Activated T-cell treated with anti-CD3 and anti-CD28 coated beads for 1 hour (primary cell): ENCODE measurements at places on chromosomes 5 and 9.

DNA sequence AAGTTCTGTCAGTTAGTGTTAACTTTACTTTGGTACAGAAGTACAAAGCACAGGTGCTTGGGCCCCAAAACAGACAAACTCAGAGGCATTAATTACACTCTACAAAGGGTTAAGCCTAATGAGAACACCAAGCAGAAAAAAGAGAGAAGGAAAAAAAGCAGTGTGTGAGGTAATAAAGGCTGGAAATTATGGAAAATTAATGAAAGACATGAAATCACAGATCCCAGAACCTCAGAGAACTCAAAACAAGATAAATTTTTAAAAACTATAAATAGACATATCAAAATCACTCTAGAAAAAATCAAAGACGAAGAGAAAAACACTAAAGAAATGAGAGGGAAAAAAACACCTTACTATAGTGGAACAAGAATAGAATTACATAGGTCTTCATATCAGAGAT, 354.2 kb upstream of the ADAMTS16 start:
- no peak for DNase-seq

DNA sequence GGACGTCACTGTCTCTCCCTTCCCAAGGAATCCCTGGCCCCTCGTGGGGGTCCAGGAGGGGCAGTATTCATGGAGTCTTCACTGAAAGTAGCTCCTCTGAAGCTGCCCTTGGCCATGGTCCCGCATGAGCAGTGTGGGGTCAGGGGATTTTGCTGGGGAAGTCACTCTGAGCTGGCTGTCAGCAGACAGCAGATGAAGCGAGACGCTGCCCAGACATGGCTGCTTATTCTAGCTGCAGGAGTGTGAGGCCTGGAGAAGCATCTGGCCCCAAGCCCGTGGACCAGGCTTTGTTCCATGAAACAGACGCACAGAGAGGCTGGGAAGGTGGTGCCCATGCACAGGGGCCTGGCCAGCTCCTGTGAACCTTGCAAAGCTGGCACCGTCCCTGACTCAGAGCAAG, 21.5 kb upstream of the ASS1 start:
- DNase-seq: no peak

DNA sequence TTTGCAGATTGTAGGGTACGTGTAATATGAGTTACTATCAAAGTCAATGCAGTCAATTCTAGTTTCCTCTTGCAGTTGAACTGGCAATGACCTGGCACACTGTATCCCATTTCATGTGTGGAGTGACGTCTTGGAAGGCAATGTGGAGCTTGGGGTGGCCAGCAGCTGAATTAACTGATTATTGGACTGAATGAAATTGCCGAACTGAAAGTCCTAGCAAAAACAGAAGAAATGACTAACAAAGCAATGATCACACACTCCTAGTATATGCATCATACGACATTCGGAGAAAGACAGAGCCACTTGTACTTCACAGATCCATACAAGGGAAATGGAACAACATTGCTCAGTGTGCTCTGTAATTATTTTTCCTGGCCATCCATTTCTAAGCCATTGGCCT, 259.1 kb upstream of the DAPK1 start:
- DNase-seq: no peak

DNA sequence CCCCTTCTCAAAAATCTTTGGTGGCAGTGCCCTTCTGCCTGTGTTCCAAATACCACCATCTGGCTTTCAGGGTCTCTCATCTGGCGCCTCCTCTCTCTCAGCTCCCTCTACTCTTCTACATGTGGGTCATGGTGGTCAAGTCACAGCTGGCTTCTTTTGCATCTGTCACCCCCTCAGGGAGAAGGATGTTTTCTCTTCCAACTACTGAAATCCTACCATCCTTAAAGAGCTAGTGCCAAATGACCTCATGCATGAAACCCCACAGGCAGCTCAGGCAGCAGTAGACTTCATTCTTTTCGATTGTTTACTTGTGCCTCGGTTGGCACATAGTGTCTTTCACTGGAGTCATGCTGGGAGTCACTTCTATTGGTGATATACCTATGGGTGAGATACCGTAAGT, 219.2 kb downstream of the DCP2 start:
- no peak for DNase-seq

GRCh38 chr9:2691626-2692025, 25.7 kb upstream of the KCNV2 start:
- no peak for DNase-seq

DNA sequence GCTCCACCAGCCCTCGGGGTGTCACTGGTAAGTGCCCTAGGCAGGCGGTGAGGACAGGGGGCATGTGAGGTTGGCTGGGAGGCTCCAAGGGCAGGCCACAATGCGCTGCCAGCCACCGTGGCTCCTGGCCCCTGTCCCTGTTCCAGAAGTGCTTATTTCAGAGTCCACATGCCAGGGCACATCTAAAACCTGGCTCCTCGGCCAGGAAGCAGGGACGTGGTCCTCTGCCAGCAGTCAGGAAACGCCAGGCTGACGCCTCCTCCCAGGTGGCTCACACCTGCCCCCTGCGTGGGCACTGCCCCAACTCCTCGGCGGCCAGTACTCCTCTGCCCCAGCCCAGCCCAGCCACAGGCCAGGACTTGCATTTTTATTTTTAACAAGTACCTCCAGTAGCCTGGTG, 68.5 kb downstream of the SECISBP2 start:
- no peak for DNase-seq

DNA sequence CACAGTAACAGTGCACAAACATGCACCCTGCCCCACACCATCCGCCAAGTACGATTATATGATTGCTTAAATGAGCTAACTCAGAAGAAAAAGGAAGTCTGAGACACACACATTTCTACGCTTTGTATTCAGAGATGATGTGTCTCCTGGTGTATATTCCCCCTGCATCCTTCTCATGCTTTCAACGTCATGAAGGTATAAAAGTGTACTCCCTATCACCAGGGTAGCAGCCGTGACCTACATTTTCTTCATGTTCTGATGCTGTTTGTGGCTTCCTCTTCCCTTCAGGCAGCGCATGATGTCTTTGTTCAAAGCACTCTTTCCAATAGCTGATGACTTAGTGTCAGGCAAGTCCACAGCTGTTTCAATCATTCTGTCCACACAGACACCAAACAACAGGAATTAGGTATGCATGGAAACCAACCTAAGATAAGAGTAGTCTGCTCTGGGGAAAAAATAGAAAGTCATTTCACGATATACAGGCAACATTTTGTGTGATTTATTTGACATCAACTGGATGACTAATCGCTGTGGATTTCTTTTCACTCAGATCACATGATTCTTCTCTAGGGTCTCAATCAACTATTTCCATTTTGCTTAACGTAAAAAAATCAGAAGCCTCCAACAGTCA, 269.4 kb upstream of the PTGER4 start:
- DNase-seq: peak; percentile 33

GRCh38 chr9:135284386-135285134, 195.0 kb upstream of the PPP1R26 start:
- no peak for DNase-seq

DNA sequence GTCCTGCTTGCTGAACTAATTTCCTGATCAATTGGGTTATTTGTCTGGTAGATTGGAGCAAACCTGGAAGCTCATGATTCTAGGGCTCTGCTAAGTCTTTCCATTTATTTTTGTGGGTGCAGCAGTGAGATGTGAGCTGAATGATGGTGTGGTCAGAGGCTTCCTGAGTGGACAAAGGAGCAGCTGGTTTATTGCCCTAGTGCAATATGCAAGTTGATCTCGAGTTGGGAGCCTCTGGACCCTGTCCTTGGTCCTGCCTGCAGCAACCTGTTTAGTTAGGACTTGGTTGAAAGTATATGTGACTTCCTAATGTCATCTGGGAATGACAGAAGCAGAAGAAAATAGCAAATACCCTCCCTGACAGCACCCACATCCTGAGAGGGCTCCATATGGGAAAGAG, 4.2 kb upstream of the UNC5A start:
- DNase-seq: no peak

- DNase-seq: no peak
These were observed 43.1 kb downstream of the SPATA31D1 start for GRCh38 chr9:82031538-82032280.

- no peak for DNase-seq
These were observed 1581.2 kb upstream of the WWC1 start for GRCh38 chr5:166710271-166710670.

- DNase-seq: no peak
These were observed 62.3 kb upstream of the JAK2 start for GRCh38 chr9:4922730-4923129.

GRCh38 chr5:66041627-66042026, 102.5 kb upstream of the SREK1 start:
- no peak for DNase-seq

DNA sequence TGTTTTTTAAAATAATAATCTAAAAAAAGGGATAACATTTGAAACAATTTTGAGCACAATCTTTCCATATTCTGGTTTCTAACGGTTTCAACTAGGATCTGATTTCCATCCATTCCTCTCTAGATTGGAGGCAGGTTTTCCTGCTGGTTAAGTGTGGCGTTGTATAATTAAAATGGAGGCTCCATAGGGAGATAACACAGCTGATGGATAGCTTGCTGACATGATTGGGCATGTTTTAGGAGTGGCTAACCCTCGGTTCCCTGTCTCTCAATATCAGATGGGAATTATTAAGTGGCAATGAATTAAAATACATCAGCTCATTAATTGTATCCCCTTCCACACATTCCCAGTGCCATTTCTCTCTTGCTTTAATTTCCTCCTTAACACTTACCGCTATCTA, 209.0 kb downstream of the ALDH1A1 start:
- no peak for DNase-seq

- no peak for DNase-seq
These were observed 69.1 kb downstream of the OTP start for GRCh38 chr5:77569409-77569808.

DNA sequence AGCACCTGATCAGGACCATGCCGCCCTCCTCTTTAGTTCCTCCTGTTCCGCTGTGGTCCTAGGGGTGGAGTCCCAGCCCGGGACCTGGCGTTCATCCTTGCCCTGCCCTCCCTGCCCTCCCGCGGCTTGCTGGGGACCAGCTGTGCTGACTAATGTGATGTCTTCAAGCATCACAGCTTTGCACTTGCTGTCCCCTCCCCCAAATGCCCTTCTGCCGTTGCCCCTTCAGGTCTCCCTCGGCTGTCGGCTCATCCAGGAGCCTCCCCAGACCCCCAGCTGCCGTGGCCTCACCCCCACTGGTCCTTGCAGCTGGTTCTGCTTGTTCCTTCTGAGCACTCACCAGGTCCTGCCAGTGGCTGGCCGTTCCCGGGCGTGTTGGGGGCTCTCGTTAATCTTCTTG, 19.9 kb downstream of the RXRA start:
- DNase-seq: no peak

GRCh38 chr9:18705796-18706392, 231.9 kb downstream of the ADAMTSL1 start:
- DNase-seq: no peak

GRCh38 chr5:137310051-137310730, 188.9 kb downstream of the SPOCK1 start:
- DNase-seq: no peak

GRCh38 chr5:67163231-67163756, 33.3 kb downstream of the CD180 start:
- DNase-seq: no peak

DNA sequence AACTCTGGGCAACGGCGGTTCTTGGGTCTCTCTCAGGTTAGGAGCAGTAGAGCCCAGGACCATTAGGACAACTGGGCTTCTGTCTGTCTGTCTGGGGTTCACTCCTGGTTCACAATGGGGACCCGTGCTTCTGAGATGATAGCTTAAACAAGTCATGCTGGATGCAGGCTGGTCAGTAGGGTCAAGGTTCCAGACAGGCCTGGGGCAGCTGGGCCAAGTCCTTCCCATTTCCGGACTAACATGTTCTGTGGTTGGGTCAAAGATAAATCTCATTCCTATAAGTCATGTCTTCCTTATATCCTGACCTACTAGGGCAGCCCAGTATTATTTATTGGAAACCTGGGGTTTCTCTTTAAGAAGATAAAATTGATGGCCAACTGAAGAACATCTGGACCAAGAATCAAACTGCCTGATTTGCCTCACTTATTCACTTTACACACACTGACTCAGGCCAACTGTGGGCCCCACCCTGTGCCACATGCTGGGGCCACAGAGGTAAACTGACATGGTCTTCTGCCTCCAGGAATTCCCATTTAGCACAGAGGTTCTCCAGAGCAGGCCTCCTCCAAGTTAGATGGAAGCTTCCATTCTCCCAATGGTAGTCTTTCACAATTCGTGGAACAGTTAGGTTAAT, 8.3 kb downstream of the HDHD3 start:
- no peak for DNase-seq

DNA sequence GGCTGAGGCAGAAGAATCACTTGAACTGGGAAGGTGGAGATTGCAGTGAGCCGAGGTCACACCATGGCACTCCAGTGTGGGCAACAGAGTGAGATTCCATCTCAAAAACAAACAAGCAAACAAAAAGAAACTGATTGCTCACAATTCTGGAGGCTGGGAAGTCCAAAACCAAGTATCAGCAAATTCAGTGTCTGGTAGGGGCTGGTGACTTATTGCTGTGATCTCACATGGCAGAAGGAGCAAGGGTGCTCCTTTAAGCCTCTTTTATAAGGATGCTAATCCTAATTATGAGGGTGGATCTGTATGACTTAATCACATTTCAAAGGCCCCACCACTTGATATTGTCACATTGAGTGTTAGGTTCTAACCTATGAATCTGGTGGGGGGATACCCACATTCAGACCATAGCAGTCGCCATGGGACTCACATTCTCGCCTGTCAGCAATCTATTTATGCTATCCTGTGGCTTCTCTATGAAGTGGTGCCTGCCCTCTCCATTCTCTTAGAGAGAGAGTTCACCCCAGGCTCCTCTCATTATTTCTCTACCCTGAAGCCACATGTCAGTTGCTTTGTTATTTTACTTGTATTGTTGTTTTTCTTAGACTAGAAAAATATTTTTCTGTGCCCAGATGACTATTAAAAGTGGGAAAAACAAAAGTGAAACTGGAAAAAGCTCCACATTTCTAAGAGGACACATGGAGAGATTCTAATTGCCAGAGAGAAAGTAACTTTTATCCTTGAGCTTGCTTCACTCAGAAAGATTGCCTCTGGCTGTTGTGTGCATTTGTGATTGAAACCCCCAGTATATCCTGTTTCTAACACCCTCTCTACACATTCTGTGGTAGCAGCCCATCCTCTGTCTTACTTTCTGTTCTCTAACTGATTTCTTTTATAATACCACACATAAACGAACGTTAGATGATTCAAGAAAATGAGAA, 18.8 kb upstream of the PRLR start:
- DNase-seq: no peak

DNA sequence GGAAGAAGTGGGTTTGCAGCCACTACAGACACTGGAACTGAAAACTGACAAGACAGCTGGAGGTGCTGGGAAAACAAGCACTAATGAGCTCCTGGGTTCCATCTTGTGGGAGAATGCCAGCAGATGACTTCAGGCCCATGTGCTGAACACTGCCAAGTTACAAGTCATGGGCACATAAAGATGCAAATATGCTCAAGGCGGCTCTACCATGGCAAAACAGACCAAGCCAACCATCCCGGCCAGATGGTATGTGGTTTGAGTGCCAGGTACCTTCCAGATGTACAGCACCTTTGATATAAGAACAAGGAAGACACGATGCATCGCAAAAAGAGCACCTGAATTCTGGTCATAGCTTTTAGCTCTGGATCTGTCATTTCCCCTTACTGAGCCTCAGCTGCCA, 19.9 kb downstream of the TNFSF8 start:
- no peak for DNase-seq
